ENCODE measurements at places on chromosomes 16 and 17.

DNA sequence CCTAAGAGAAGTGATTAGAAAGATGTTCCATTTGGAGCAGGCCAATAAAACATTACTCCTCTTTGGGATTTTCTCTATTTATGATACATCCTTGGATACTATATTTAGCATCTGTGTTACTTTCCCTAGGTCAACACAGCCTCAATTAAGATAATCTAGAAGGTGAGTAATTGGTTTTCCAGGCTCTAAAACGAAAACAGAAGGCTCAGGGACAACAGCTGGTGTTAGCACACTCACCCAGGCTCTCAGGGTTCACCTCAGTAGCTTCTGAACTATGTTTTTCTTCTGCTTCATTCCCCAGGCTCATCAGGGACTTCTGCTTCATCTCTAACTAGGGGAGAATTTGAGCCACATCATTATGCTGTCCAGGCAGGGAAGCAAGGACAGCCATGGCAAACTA, 76.6 kb downstream of the ZZEF1 start:
- DNase-seq, result no peak

GRCh38 chr16:30076276-30076791, 540 bp downstream of the PPP4C start:
- DNase-seq, result no peak

- DNase-seq, result no peak
Measured at GRCh38 chr17:62101515-62101914, 36.4 kb upstream of the MED13 start.

- no peak for DNase-seq
Measured at GRCh38 chr16:77993111-77993985, 29.0 kb upstream of the CLEC3A start.

GRCh38 chr16:67413978-67414911, 2.0 kb downstream of the ZDHHC1 start:
- DNase-seq, result no peak

DNA sequence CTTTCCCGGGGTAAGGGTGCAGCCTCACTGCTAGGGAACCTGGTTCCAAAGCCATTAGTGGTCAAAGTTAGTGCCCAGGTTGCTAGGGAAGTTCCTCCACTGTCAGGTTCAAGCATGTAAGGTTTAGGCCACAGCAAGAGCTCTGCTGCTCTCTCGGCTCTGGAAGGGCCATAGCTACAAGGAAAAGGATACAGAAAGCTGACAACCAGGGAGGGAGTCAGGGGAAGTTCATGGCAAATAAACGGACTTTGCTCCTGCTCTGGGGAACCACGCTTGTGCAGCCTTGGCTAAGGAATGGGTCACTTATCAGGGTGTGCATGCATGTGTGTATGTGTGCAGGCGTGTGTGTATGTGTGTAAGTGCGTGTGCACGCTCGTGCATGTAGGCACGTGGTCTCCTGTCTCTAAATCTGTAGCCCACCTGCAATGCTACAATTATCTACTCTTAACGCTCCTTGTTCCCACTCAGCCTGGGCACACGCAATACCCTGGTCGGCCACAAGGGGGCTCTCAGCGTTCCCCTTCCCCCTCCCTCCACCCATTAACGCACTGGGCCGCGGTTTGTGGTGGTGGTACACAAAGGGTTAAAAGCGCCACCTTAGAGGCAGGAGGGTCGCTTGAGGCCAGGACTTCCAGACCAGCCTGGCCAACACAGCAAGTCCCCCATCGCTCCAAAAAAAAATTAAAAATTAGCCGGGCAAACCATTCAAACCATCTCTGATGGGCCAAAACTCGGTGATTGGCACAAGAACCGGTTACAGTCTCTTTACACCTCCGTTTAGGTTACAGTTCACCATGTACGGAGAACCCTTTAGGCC, 48.4 kb upstream of the KDM8 start:
- DNase-seq, result no peak

- no peak for DNase-seq
Measured at GRCh38 chr17:64729201-64729600, 67.1 kb upstream of the SMURF2 start.

DNA sequence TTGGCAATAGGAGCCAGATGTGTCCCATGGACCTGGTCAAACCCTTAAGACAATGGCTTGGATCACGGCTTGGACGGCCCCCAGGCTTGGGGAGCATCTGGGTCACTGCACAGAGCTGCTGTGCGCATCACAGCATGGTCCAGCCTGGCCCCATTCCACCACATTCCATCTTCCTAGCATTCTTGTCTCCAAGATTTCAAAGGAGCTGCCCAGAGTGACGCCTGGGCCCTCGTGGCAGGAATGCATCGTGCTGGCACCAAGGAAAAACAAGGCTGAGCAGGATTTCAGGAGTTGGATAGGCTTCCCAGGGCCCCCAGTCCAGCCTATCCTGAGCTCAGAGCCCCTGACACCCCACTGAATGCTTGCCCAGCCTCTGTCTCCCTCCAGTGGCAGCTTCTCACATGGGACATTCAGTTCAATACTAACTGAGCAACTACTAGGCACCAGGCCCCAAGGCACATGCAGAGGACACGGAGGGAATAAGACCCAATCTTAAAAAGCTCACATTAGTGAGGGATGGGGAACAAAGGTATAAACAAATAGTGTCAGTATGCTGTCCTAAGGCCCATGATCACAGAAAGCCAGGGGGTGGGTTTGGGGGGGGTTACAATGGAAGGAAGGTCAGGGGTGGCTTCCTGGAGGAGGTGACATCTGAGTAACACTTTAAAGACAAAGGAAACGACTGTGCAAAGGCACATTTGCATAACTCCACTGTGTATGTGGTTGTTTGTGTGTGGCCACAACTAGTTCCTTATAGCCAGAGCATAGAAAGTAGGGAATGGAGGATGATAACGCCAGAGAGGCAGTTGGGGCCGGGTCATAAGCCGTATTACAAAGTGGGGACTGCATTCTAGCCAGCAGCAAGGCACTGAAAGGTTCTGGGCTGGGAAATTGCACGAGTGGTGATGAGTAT, 34.1 kb downstream of the TK2 start:
- DNase-seq, result no peak
